Activated naive CD8-positive, alpha-beta T cell treated with anti-CD3 and anti-CD28 coated beads for 36 hours (primary cell): ENCODE measurements at places on chromosomes 11 and 22. TPM values are rescaled to one million over a fixed set of nuclear protein-coding genes. Genes with fewer than 3 reads are reported as not detected.
A peak's percentile ranks its signal among the peaks of the same experiment; 100 is the strongest.

C22orf15 gene
- total RNA-seq: 0.33 TPM

DNA sequence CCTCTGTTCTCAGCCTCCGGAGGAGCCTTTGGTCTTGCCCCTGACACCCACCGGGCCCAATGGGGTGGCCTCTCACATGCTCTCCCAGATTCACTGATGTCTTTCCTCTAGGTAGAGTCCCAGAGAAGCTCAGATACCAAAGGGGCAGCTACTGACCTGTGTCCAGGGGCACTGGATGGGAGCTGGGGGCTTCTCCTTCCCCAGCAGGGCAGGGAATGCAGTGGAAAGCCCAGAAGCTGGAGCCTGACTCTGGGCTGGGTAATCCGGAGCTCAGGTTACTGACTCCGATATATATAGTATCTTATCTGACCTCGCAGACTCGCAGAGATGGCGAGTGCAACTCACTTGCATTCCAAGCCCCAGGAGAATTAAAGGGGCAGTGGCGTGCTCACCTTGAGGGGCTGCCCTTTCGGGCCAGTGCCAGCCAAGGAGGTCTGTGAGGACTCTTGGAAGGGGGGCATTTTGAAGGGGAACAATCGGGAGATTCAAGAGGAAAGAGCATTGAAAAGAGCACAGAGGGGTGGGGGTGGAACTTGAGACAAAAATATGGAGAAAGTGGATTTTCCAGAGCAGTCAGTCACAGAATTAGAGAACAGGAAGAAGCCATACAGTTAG, 2.5 kb downstream of the USP2 start:
- DNase-seq: no peak

MCAM gene
- total RNA-seq: 9.9 TPM

DNA sequence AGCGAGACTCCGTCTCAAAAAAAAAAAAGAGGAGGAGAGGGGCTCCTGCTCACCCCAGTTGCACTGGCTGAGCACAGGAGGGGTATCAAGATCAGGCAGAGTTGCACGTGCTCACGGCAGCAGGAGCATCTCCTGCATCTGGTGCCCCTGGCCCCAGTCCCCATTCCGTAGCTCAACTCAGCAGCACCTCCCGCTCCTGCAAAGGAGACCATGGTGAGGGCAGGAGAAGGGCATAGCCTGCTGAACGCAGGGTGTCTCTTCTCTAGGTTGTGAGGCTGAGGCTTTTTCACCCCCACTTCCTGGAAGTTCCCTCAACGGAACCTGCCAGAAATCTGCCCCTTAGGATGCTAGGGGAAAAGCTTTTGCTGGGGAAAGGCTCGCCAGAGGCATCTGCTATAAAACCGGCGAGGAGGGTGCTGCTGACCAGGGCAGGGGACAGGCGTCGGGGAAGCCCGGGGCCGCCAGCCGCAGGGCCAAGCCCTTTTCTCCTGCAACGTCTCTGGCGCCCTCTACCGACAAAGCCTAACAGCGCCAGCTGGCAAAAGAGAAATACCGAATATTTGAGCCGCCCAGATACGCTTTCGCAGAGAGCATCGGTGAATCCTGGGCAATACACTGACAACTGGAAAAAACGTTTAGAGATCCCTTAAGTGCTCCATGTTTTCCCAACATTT, 1.0 kb upstream of the PPP6R2 start:
- DNase-seq: peak; percentile 87

- DNase-seq: no peak
Measured at GRCh38 chr11:134480136-134480712, 68.2 kb upstream of the B3GAT1 start.

DNA sequence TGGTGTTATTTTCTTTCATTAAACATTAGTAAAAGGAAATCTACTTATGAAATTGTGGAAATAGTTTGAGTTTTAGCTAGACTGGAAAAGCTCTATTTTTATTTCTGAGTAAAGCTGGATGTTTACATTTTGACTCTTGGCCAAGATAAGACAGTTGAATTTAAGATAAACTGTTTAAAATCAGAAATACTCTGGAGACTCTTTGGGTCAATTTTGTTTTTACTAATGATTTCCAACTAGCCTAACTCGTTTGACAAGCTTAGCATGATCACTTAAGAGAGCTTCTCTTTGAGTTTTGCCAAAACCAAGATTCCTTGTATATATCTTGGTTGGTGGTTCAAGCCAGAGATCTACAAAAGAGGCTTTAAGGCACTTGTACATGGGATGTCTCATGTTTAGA, 724.8 kb upstream of the LUZP2 start:
- no peak for DNase-seq

CABP7 gene
- total RNA-seq: not detected

BDNF gene
- total RNA-seq: not detected

SCGB1C1 gene
- total RNA-seq: not detected

GRCh38 chr22:43911351-43911750, 12.3 kb upstream of the PNPLA3 start:
- no peak for DNase-seq

NLRP6 gene
- total RNA-seq: 3.8 TPM

DNA sequence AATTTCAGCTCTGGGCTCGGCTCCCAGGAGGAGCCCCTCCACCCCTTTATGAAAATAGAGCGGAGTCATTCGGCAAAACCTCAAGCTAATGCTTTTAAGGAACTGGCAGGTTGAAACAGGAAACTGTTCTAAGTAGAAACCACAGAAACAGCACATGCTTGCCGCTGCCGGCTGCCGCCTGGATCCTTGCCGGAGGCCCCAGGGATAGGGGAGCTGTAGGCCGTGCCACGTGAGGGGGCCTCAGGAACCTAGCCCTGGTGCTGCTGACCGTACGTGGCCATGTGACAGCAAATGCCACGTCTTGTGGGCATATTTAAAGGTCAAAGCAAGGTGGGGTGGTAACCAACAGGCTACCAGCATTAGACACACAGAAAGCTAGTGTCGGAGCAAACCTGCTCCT, 77.9 kb upstream of the TIMP3 start:
- peak; percentile 56 for DNase-seq

GRIK4 gene
- 0.40 TPM for total RNA-seq

DNA sequence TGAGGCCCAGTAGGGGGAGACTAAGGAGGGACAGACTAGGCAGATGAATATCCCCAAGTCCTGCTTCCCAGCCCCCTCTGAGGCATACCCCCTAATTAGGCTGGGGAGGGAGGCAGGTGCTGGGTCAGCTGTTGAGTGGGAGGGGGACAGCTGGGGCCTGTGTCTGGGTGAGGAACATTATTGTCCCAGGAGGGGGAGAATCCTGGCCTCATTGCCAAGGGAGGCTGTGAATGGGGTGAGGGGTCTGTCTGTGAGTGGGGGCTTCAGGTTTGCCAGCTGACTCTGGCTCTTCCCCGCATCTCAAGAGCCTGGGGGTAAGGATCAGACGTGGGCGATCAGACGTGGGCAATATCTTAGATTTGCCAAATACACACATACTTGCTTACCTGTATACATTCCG, 2.1 kb downstream of the INPPL1 start:
- no peak for DNase-seq

GRCh38 chr11:83571302-83571701, 285.1 kb upstream of the CCDC90B start:
- no peak for DNase-seq

DNA sequence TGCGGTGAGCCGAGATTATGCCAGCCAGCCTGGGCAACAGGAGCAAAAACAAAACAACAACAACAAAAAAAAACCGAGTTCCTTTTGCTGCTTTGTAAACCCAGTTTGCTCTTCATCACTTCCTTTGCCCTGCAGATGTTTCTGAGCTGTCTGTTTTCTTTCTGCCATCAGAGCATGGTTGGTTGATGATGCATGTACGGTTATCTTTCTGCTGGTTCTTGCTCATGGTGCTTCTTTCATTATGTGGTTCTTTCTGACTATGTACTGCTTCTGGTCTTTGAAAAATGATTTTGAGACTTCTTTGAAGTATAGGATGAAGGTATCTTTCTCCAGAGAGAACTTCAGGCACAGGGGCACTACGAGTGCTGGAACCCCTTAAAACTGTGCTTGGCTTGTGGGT, 13.2 kb downstream of the TANGO2 start:
- DNase-seq: no peak

DNA sequence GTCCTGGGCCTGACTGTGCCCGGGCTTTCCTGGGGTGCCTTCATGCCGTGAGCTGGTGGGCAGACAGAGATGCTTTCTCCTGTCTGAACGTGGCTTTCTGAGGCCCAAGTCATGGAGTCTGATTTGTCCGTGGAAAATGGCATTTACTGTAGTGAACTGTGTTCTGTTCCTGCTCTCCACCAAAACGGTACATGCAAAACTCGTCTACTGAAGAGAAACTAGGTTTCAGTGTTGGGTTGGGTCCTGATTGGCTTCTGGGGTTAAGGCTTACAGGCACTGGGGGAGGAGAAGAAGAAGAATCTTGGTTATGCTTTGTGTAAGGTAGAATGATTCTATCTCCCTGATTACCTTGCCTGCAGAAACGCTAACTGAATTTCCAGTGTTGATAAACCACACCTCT, 541.7 kb downstream of the NTM start:
- no peak for DNase-seq

- no peak for DNase-seq
Measured at GRCh38 chr11:44607987-44608386, 42.5 kb downstream of the CD82 start.

- no peak for DNase-seq
Measured at GRCh38 chr22:41239443-41240128, 1.1 kb downstream of the CHADL start.

GRCh38 chr22:30080805-30081204, 541 bp downstream of the HORMAD2 start:
- DNase-seq: no peak

- DNase-seq: no peak
Measured at GRCh38 chr11:97738751-97739150, 1282.0 kb upstream of the CNTN5 start.

DNA sequence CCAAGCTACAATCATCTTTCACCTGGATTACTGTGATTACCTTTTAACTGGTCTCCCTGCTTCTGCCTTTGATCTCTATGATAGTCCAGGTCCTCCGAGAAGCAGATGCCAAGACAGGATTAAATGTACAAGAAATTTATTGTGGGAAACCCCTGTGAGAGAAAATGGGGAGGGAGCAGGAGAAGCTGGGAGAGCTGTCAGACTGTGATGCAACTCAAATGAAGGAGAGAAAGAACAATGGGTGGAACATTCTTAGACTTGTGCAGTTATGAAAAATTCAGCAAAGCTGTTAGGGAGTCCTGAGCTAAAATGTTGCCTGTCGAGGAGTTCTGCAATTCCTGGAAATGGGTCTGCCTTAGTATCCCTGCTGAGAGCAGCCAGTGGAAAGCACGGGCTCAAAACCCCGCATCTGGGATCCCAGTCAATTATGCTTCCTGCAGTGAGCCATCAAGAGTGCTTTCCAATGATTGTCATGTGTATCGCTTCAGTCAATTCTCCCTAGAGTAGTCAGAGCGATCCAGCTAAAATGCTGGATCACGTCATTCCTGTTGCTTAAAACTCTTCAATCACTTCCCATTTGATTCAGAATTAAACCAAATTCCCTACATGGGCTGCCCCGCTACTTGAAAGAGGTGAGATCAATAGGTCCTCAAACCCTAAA, 16.5 kb upstream of the CSTF3 start:
- DNase-seq: no peak

- DNase-seq: no peak
Measured at GRCh38 chr11:119103793-119104192, 2.1 kb upstream of the DPAGT1 start.

LINC01488 gene
- not detected for total RNA-seq

- peak; percentile 49 for DNase-seq
Measured at GRCh38 chr11:64744544-64745188, 724 bp upstream of the RASGRP2 start.

SCGB1A1 gene
- not detected for total RNA-seq

- no peak for DNase-seq
Measured at GRCh38 chr11:16750417-16750816, 12.0 kb downstream of the C11orf58 start.

DNA sequence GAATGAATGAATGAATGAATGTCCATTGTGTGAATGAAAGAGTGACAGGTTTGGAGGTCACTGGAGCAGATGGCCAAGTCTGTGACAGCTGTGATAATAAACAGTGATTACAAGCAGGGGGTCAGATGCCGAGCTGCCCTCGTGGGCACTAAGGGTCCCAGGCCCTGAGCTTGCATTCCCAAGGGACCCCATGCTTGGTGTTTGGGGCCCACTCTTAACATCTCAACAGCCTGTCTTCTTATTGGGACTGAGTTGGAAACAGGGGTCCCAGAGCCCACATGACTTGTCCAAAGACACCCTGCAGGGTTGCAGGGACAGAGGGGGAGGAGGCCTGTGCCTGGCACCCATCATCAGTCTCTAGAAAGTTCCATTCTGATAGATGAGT, 12.0 kb upstream of the ANO1 start:
- DNase-seq: no peak

- DNase-seq: no peak
Measured at GRCh38 chr11:15057329-15057728, 16.1 kb upstream of the CALCB start.

GRCh38 chr11:72468289-72468688, 34.0 kb upstream of the CLPB start:
- no peak for DNase-seq

P2RX6 gene
- total RNA-seq: 0.14 TPM

CHST1 gene
- total RNA-seq: not detected

TBX1 gene
- not detected for total RNA-seq

GRCh38 chr22:23774922-23775436, 2.3 kb downstream of the MMP11 start:
- no peak for DNase-seq
